Liver (tissue), 10 donors: ENCODE measurements at places on chromosomes 5 and 9. TPM values are rescaled to one million over a fixed set of nuclear protein-coding genes. Genes with fewer than 3 reads are reported as not detected.

The NAIP gene
- 15.3 TPM for total RNA-seq

GRCh38 chr5:54738118-54738972 is 220.8 kb downstream of the SNX18 start:
- DNase-seq, result no peak

- DNase-seq, result no peak
Measured at GRCh38 chr9:113219186-113219936, 1.7 kb downstream of the FKBP15 start.

- no peak for DNase-seq
Measured at GRCh38 chr5:147113967-147114366, 120.9 kb upstream of the STK32A start.

- DNase-seq, result peak; percentile 73
Measured at GRCh38 chr5:160262151-160263074, 33.1 kb downstream of the FABP6 start.
